MCF 10A (cell line): ENCODE measurements at places on chromosomes 1 and 21. TPM values are rescaled to one million over a fixed set of nuclear protein-coding genes. Genes with fewer than 3 reads are reported as not detected.

Gene KCNJ9
- 0.07 TPM in 1 of 2 replicates, not detected in the other for total RNA-seq

Gene VHLL
- 0.49 TPM in 1 of 2 replicates, not detected in the other for total RNA-seq

Gene SORT1
- total RNA-seq = 13.3 TPM in 2 replicates

Gene RAB25
- total RNA-seq = 1.6 and 5.5 TPM in 2 replicates

Gene LCE2C
- total RNA-seq = not detected in 2 replicates

Gene KIF14
- total RNA-seq = 13.4 and 25.5 TPM in 2 replicates

Gene CYP4A11
- not detected in 2 replicates for total RNA-seq

Gene BOLA1
- total RNA-seq = 17.4 and 22.4 TPM in 2 replicates

Gene CGN
- 0.32 and 0.33 TPM in 2 replicates for total RNA-seq
